ENCODE measurements at places on chromosomes 1 and 21.

- DNase-seq = no peak
These were observed 102.8 kb upstream of the PROX1 start for GRCh38 chr1:213884942-213885341.

DNA sequence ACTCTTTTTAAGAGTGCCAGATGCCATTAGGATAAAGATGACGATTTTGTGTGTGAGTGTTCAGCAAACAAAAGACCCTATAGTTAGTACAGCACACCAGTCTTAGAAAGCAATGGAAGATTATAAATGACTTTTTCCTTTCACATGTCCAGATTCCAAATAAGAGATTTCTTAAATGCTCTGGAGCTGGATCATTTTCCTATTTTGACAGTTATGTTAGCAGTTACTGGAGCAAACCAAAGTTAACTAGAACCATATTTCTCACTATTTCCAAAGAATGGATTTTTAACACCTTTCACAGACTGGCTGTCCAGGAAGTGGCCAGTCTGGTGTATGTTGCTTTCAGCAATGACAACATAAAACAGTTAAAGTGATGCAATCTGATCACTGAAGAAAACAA is 905.8 kb upstream of the ADGRL2 start:
- no peak for DNase-seq

GRCh38 chr21:44865561-44866280 is 7.8 kb downstream of the PTTG1IP start:
- no peak for DNase-seq

- no peak for DNase-seq
These were observed 26.5 kb upstream of the TSPEAR start for GRCh38 chr21:44737706-44738354.

DNA sequence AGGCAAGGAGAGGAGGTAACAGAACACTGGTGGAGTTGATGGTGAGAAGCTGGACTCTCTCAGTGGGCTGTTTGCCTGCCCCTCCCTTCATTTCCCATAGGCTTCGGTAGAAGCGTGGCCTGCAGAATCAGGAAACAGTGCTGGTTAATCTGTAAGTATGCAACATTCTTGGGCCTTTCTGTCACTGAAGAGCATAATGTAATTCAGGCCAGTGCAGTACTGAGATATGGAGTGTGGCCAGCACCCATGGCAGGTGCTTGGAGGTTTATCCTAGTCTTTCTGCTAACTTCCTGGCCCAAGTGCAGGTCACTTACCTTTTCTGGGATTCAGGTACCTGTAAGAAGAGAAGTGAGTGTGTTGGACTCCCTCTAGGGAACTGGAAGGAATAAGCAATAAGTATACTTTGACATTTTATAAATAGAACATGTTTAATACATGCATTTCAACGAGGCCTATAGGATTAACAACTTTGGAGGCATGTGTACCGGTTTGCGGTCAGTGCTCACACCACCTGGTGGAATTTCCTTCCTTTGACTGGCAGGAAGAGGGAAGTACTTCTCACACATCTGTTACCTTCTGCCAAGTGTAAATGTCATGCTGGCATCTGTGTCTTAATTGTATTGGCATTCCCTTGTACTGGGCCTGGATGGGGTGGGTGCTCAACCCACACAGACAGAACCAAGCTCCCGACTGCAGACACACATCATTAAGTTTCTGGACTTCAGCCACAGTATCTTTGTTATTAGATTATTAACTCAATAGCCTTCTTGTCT is 105.5 kb downstream of the KIF26B start:
- no peak for DNase-seq

- no peak for DNase-seq
These were observed 278.5 kb upstream of the C1orf174 start for GRCh38 chr1:4178501-4179113.

DNA sequence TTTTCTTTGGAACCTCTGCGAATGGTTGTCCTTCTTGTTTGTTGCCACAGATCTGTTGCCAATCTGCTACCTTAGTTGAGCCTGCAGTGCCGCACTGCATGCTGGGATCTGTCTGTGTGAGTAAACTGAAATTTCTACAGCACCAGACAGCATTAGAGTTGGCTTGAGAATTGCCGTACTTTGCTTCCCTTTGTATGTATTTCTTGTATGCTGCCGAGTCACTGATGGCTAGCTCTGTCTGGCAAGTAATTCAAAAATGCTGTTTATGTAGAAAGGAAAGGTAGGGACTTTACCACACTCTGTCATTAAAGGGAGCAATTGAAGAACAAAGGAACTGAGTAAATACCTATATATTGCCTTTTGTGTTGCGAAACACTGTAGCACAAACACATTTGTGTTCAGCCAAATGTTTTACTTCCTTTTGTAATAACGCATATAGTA is 857.4 kb downstream of the USP25 start:
- no peak for DNase-seq

DNA sequence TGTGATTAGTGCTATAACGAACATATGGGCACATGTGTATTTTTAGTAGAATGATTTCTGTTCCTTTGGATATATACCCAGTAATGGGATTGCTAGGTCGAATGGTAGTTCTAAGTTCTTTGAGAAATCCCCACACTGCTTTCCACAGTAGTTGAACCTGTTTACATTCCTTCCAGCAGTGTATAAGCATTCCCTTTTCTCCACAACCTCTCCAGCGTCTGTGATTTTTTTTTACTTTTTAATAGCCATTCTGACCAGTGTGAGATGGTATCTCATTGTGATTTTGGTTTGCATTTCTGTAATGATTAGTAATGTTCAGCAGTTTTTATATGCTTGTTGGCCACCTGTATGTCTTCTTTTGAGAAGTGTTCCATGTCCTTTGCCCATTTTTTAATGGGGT is 81.8 kb upstream of the SLC44A3 start:
- no peak for DNase-seq

- no peak for DNase-seq
These were observed 111.3 kb downstream of the C1orf21 start for GRCh38 chr1:184497959-184498723.

DNA sequence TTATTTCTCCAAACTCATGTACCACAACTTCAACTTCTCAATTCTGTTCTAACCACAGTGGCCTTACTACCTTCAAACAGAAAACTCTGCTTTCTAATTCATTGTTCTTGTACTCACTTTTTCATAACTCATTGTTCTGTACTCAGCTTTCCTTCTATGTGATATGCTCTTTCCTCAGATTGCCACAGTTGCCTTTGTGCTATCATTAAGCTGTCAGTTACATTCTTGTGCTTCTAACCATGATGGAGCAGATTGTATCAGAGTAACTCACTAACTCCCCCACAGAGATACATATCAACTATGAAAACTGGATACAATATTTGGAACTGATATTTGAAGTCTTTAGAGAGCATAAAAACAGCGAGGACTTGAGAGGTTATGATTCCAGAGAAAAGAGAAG is 1213.7 kb downstream of the KCNT2 start:
- no peak for DNase-seq

- DNase-seq = no peak
These were observed 41.0 kb downstream of the BRINP3 start for GRCh38 chr1:190436615-190437014.

GRCh38 chr1:213968146-213968825 is 19.5 kb upstream of the PROX1 start:
- DNase-seq = no peak

GRCh38 chr1:201122321-201122957 is 4.5 kb downstream of the ASCL5 start:
- DNase-seq = no peak

- no peak for DNase-seq
These were observed 12.5 kb upstream of the WNT2B start for GRCh38 chr1:112496290-112496689.

- DNase-seq = no peak
These were observed 965 bp upstream of the SH2D5 start for GRCh38 chr1:20733360-20733975.

DNA sequence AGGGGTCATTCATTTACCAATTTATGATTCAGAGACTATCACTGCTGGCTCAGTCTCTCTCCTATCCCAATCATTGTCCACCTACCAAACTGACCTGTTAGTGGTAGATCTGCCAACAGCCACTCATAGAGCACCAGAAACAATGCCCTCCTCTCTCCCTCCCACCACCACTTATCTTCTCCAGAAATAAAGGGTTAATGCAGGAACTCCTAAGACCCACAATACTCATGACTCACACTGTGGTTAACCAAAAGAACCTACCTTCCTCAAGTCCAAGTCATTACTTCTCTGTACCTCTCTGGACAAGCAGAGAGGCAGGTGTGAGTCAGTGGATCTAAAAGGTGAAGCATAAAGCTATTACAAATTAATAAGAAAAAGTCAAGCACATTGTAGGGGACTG is 40.9 kb upstream of the CAMK1G start:
- no peak for DNase-seq

DNA sequence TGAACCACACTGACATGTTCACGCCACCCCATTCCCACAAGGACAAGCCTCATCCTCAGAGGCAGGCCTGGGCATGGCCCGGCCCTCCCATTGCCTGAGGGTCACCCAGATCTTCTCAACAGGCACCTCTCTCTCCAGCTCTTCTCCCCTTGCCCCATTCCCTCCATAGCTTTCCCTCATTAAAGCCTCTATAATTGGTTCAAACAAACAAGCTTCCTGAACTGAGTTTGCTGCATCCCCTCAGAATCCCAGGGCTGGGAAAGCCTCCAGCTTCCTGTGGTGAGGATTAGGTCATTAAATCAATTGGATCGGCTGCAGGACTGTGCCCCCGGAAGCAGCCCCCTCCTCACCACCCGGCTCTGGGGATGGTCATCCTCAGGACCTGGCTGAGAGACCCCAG is 18.9 kb downstream of the CTNNBIP1 start:
- DNase-seq = no peak

- peak; percentile 57 for DNase-seq
These were observed 14.1 kb downstream of the HENMT1 start for GRCh38 chr1:108646648-108647269.

DNA sequence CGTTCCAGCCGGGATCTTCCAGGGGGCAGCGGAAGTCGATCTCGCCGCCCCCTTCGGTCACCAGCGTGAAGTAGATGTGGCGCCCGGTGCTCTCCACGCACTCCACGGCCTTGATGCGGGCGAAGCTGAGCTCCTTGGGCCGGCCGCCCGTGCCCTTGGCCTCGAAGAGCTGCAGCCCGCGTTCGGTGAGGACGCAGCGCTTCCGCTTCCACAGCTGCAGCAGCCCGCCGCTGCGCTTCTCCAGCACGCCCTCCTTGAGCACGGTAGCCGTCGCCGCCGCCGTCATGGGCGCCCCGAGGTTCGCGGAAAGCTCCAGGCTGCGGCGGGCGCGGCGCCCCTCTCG is 516 bp downstream of the PHLDA3 start:
- DNase-seq = no peak

DNA sequence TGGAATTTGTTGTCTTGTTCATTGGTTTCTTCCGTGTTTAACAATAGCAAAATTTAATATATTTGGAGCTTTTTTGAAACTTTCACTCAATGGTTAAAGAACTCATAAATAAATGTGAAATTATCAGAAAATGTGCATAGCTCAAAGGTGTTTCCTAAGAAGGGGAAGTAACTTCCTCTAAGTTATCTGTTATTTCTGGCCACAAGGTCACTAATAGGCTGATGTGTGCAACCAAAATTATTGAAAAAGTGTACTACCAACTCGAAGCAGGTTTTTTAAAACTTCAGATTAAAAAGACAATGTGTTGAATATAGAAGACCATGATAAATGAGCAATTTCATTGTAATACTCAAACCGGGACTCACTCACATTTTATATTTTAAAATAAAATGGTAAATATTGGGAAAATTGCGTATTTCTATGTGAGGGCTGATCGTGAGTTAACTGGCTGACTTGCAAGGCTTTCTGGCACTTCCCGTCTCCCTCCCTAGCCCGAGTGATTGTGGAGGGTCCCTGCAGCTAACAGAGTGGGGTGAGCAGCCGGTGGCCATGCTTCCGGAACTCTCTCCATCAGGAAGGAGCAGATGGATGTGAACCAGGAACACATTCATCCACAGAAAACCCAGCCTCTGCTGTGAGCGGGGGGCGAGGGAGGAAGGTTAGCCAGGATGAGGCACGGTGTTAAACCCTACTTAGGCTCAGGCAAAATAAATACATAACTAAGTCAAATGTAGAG is 96.9 kb downstream of the ERG start:
- DNase-seq = no peak

GRCh38 chr21:35475762-35476161 is 426.7 kb upstream of the RUNX1 start:
- DNase-seq = no peak

GRCh38 chr1:26263212-26263611 is 16.7 kb upstream of the SH3BGRL3 start:
- no peak for DNase-seq

- no peak for DNase-seq
These were observed 65.7 kb downstream of the NENF start for GRCh38 chr1:212498283-212499040.

DNA sequence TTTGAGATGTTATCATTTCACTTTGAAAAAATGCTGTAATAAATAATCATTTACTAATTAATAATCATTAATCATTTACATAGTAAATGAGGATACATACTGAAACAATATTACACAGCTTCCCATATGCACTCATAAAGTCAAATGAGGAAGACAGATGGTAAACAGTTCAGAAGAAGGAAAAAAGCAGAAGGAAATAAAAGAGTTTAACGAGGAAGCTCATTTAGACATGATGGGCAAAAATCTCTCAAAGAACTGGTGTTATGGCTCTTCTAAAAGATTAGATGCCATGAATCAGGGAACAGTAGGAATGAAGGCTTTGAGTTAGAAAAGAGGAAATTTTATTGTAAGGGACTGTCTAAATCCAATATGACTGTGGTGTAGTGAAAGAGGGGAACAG is 347.6 kb downstream of the PTPRC start:
- DNase-seq = no peak

DNA sequence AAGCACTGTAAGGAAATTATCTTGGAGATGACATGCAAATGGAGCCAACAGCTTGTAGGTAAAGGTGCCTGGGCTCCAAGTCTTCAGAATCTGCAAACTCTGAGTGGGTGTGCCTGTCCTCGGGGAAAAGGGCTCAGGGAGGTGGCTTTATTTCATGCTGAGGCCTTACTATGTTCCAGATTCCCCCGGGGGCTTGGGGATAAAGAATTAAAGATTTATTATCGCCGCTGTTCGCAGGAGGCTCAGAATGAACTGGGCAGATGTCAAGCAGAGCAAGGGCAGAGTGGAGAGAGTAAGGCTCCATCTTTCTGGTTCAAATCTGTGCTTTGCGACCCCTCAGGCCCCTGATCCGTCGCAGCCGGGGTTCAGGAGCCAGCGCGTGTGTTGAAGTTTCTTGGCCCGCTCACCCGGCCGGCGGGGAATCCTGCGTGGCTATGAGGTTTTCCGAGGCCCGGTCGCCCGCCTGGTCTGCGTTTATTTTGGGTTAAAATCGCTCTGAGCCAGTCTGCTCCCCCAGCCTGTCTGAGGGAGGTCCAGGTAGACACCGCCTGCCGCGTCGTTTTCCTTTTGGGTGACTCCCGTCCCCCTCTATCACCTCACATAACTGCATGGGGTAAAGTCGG is 19.5 kb downstream of the RHOU start:
- no peak for DNase-seq

GRCh38 chr1:53047737-53048736 is 14.0 kb upstream of the PODN start:
- peak; percentile 23 for DNase-seq

- DNase-seq = no peak
These were observed 94.6 kb downstream of the STUM start for GRCh38 chr1:226643177-226643576.
